Stimulated activated CD4-positive, alpha-beta T cell treated with anti-CD3 and anti-CD28 coated beads, TNF-alpha, amount 100 ng/mL, for 1 hour (primary cell): ENCODE measurements at places on chromosomes 3 and 15.

DNA sequence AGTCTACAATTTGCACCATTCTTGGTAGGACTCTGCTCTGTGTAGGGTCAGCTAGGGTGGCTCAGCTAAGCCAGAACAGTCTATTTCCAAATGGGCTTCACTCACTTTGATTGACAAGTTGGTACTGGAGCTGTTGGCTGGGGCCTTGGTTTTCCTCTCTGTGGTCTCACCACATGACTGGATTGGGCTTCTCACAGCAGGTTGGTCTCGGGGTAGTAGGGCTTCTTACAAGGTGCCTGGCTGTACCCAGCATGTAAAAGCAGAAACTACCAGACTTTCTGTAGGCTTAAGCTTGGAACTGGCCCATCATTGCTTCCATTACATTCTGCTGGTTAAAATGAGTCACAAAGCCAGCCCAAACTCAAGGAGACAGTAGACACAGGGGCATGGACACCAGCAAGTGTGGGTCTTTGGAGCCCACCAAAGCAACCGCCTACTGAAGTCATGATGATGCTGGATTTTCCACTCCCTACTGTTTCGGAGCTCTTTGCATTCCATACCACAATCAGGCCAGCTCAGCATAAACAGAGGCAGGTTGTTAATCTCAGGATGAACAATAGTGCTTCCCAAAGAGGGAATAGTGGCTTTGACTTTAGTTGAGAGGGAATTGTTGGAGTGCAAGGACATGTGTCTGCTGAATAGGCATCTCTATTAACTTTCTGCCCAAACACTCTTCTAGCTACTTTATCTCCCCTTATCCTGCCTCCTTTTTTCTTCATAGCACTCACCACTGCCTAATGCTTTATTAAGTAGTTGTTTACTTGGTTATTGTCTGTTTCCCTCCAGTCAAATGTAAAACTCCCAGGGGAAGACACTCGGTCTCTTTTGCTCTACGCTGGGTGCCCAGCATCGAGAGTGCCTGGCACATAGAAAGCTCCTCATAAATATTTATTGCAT lies 78.0 kb upstream of the RARB start:
- DNase-seq = no peak

GRCh38 chr3:155465664-155466063 lies 172.2 kb upstream of the STRIT1 start:
- DNase-seq = no peak

- no peak for DNase-seq
Observed at GRCh38 chr3:86930181-86930580, 60.8 kb downstream of the VGLL3 start.

GRCh38 chr3:172288651-172289050 lies 159.6 kb downstream of the GHSR start:
- DNase-seq = no peak

DNA sequence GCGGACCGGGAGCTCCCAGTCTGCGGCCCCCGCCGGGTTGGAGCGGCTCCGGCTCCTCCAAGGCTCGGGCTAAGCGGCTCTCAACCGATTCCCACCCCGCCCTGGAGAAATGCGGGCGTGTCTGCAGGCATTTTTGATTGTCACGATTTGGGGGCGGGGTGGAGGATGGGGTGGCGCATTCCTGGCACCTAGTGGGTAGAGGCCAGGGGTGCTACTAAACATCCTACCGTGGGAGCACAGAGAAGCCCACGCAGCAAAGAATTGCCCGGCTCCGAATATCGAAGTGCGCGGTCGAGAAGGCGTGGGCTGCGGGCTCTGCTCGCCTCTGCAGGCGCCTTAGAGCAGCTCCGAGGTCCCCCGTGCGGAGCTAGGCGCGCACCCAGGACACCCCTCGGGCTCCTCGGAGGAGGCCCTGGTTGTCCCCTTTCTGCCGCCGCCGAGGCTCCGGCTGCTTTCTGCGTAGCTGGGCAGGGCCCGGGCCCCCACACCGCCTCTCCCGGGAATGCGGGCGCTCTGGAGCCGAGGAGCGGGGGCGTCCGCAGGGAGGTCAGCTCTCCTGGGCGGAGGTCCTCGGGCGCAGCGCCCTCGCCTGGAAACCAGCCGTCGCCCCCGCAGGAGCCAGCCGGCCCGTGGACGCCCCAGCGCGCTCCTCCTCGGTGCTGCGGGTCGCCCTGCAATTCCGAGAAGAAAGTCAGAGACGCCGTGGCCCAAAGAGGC lies 16.5 kb upstream of the LAMP3 start:
- DNase-seq = no peak

DNA sequence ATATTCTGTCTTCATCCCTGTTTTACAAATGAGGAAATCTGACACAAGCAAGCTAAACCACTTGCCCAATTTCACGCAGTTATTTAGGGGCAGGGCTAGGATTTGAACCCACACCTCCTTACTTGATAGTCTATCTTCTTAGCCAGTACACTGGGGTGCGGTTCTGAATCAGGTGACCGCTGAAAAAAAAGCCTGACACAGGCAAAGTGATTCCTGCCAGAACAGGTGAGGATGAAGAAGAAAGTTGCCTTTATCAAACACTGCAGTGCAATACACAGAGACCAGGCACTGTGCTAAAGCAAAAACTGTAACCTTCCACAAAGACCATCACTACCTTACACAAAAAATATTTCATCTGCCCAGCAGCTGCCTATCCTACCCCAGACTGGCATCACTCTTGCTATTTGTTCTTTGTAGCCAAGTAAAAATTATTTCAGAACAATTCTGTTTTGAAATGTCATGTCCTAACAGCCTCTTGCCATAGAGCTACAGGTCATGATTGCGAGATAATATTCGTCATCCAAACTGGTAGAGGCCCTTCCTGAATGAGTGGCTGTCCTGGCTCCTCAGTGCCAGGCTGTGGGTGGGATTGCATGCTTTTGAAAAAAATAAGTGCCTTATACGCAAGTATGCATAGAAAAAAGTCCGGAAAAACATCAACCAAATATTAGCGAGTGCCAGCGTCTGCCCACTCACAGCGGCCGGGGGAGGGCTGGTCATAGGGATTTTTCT lies 142.3 kb upstream of the TPM1 start:
- DNase-seq = no peak

- no peak for DNase-seq
Observed at GRCh38 chr15:69149803-69150202, 10.6 kb upstream of the GLCE start.

DNA sequence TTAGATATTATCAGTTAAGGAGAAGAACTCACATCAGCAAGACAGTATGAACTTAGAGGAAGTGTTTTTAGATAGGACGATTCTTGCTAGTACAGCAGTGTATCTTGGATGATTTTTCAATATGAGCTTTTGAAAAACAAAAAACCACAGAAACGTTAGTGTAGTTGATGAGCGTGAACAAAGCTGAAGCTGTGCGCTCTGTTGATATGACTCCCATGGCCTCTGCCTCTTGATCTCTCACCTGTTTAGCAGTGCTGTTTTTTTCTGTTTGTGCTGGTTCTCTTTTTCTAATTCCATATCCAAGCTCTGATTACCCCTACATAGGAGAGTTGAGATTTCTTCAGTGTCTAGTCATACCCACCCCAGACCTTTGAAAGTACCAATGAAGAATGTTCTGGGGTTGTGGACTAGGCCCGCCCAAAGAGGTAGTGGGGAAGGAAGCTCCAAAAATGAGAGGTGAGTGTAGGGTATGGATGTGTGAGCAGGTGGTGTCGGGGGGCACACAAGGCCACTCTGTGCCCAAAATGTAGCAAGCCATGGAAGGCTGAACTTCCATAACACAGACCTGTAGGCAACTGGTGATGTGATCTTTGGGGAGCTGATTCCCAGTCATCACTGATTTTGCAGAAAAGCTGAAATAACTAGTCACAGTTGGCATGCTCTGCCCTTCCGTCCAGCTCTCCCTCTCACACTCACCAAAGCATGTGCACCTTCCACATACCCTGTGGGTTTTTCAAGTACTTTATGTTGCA lies 20.0 kb upstream of the CMTM7 start:
- DNase-seq = no peak

DNA sequence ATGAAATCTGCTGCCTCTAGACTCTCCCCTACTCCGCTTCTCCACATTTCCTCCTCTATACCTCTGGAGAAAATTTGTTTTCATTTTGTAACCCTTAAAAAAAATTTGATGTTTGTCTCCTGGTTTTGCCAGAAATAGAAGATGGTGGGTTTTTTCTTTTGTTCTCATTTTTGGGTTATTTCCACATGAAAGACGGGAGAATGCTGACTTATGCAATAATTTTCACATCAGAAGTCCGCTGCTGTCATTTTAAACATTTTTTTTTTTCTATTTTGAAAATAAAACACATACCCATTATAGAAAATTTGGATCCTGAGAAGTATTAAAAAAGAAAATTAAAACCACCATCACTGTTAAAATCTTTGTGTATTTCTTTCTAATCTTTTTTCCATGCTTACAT lies 320.8 kb upstream of the NR2E3 start:
- no peak for DNase-seq
